ENCODE measurements at places on chromosomes 12 and 14. TPM values are rescaled to one million over a fixed set of nuclear protein-coding genes. Genes with fewer than 3 reads are reported as not detected.
A peak's percentile ranks its signal among the peaks of the same experiment; 100 is the strongest.

GRCh38 chr12:92696216-92696615 is 6.6 kb upstream of the PLEKHG7 start:
- DNase-seq = no peak

Gene METTL3
- 57.9 TPM for polyA plus RNA-seq

Gene MMP17
- 8.3 TPM for polyA plus RNA-seq

Gene NRIP2
- 4.2 TPM for polyA plus RNA-seq

Gene ZNF384
- polyA plus RNA-seq = 86.3 TPM

Gene DAO
- not detected for polyA plus RNA-seq

- no peak for DNase-seq
These were observed 13.8 kb downstream of the ASCL1 start for GRCh38 chr12:102971227-102971626.

DNA sequence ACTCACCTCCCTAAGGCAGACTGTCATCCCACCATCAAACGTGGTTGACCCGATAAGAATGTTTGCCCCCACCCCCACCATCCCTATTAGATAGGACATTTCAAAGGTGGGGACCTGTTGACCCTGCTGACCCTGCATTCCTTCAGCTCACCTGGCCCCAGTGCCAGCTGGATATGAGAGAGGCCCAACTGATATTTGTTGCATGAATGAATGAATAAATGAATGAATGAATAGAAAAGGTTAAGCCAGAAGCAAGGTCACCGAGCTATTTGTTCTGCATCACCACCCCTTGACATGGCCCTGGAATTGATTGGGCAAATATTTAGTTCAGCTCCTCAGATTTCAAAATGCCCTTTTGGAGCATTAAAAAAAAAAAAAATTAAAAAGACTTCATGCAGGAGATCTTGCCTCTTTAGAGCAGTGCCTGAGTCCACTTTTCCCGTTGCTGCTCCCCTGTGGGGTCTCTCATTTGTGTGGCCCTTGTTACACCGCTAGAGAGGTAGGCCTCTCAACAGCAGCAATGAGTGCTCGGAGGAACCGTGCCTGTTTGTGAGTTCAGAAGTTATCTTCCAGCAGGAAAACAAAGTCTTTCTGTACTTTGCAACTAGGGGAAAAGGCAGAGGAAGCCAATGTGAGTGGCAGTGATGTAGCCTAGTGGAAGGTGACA is 8.5 kb upstream of the SERPINA5 start:
- DNase-seq = peak; percentile 39

DNA sequence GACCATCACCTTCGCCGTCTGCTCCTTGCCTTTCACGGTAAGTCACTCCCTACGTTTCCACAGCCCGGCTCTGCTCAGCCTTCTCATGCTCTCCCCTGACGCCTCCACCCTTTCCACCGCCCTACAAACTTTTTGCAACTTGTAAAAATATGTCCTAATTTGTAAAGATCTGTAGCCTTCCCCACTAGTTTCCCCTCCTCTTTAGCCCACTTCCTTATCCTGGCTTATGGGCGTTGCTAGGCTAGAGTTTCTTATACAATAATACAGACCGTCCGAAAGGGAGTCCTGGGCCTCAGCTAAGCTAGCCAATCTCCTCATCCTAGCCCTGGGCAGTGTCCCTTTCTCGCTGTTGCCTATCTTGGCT is 1.2 kb downstream of the PTGER2 start:
- no peak for DNase-seq

- peak; percentile 92 for DNase-seq
These were observed 49.1 kb downstream of the NCOR2 start for GRCh38 chr12:124518051-124518932.

GRCh38 chr12:21476949-21477348 is 24.5 kb downstream of the RECQL start:
- DNase-seq = no peak

DNA sequence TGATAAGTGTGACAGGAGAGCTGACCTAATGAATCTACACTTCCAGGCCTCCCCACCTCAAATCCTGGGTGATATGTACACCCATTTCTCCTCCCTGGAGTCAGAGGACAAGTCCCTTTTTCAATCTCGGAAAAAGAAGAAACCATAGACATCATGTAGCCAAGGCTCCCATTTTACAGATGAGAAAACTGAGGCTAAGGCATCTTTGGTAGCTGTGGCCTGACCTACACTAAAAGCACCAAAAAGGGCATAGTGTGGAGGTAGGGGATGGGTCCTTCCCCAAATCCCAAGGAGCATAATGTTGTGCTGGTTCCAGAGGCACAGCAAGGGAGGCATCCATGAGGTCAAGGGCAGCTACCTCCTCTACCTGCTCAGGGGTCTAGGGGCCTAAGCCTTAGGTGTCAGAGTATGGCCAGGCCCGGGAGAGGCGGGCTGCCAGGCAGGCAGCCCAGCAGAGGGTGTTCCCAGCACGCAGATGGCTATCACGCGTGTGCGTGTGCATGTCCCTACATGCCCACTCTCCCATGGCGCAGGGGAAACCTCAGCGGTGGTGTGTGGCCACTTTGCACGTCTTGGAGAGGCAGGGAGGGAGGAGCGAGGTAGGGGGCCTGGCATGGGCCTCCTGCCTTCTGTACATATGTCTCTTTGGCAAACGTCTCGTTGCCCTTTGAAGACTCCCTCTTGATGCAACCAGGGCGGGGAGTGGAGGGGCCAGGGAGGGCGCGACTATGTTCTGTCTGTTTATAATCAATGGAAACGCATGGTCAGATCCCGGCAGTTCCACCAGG is 2.5 kb downstream of the PGF start:
- DNase-seq = no peak

GRCh38 chr14:38605193-38606114 is 349.6 kb upstream of the CLEC14A start:
- DNase-seq = no peak

DNA sequence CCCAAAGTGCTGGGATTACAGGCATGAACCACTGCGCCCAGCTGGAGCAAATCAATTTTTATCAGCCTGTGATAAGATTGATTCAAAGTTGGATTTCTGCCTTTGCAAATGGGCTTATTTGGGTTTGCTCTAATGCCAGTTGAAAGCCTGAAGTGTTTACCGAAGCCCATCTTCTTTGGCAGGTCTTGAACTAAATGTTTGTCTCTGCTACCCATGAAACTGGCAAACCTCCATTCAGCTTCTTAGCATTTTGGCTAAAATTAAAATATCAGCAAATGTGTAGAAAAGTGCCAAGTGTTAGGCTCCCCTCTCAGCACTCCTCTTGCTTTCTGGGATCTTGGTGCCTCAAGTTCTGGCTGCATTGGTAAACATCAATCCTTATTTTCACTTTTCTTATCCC is 61.5 kb downstream of the MGAT4C start:
- no peak for DNase-seq

Gene OTOGL
- 0.22 TPM for polyA plus RNA-seq

DNA sequence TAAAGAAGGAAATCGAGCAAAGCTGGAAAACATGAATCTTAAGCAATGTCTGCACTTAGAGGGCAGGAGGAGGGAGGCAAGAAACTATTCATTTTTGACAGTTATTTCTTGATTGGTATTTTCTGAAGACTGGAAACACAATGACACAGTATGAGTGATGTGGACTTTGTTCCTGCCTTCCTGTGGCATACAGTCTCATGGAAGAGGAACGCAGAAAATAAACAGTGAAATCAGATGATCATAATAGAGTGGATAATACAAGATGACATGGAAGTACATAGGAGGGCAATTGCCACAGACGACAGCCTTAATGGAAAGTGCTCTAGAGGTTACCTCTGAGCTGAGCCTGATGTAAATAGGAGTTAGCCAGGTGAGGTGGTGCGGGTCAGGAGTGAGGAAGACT is 140.4 kb upstream of the MAX start:
- peak; percentile 74 for DNase-seq

Gene GUCY2C
- polyA plus RNA-seq = 126 TPM

GRCh38 chr12:9779209-9779608 is 18.5 kb upstream of the CD69 start:
- no peak for DNase-seq

Gene KERA
- polyA plus RNA-seq = 0.22 TPM

GRCh38 chr14:52286661-52287649 is 19.5 kb downstream of the PTGDR start:
- no peak for DNase-seq

- DNase-seq = no peak
These were observed 1.6 kb upstream of the FMNL3 start for GRCh38 chr12:49708851-49709250.

- DNase-seq = peak; percentile 37
These were observed 22.9 kb downstream of the PROX2 start for GRCh38 chr14:74852922-74853530.

- peak; percentile 52 for DNase-seq
These were observed 24.3 kb upstream of the RCOR1 start for GRCh38 chr14:102568115-102568614.

Gene ADCY4
- 10.5 TPM for polyA plus RNA-seq

Gene CHMP4A
- polyA plus RNA-seq = 92.5 TPM

DNA sequence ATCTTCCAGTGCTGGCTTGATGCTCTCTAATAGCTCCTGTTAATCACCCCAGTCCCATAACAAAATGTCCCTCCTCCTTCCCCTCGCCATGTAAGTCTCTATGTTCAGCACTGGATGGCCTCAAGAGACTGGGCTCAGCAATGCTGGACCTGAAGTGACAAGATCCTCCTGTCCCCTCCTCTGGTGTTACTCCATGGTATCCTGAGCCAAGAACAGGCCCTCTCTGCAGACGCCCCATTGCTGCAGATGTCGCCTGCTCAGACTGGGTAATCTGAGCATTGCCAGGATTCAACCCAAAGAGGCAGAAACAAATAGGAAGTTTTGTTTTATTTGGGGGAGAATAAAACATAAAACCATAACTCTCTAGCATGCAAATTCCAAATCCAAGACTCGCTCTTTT is 149.7 kb downstream of the NTF3 start:
- DNase-seq = no peak

GRCh38 chr12:76621582-76622024 is 62.0 kb upstream of the OSBPL8 start:
- peak; percentile 83 for DNase-seq

GRCh38 chr12:27828196-27828595 is 48.2 kb upstream of the MANSC4 start:
- no peak for DNase-seq

Gene MGAT4C
- 0.43 TPM for polyA plus RNA-seq

- no peak for DNase-seq
These were observed 4.1 kb downstream of the TMEM121 start for GRCh38 chr14:105530285-105531087.

Gene TAS2R42
- polyA plus RNA-seq = 0.06 TPM

DNA sequence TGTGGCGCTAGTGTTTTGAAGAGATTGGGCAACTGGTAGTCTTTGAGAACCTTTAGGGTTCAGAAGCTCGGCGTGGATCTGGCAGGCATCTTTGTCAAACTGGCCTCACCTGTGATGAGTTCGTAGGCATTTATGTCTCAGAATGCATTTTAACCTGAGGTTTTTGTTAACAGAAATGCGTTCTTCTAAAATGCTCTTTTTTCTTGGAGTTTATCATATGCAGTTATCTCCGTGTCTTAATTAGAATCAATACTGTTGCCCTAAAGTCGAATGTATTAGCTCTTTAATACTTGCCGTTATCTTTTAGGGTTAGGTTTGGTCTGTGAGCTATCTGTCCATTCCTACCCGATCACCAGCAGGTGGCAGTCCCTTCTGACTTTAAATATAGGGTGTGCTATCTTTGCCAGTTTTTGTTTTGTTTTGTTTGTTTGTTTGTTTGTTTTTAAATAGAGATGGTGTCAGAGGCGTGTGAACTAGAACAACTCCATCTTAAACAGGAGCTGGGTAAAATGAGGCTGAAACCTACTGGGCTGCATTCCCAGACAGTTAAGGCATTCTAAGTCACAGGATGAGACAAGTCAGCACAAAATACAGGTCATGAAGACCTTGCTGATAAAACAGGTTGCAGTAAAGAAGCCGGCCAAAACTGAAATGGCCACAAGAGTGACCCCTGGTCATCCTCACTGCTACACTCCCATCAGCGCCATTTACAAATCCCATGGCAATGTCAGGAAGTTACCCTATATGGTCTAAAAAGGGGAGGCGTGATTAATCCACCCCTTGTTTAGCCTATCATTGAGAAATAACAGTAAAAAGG is 1.4 kb downstream of the ATF1 start:
- peak; percentile 23 for DNase-seq

GRCh38 chr12:3493043-3493858 is 2.2 kb downstream of the PRMT8 start:
- no peak for DNase-seq

DNA sequence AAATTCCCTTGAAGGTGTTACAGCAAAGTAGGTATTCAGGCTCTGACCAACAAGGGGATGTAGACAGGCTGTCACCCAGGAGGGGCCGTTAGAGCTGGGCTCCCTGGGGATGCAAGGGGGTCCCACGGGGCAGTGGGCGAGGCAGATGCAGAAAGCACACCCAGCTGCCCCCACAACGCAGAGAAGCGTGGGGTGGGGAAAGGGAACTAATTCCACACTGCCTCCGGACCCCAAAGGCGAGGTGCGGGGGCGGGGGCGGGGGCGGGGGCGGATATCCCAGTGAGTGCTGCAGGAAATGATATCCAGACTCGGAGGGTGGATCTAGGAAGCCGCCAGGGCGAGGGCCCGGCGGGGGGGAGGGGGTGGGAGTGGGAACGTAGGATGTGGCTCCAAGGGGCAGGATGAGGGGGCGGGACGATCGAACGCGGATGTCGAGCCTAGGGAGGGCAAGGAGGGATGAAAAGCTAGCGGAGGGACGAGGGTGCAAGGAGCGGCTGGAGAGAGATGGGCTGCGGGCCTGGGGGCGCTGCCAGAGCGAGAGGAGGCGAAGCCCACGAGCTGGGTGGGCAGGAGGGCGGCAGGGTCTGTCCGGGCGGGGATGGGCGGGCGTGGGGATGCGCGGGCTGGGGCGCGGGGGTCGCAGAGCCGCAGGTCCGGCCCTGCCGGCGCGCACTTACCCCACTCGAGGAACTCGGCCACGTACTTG is 874 bp downstream of the CDC42BPB start:
- DNase-seq = peak; percentile 58

DNA sequence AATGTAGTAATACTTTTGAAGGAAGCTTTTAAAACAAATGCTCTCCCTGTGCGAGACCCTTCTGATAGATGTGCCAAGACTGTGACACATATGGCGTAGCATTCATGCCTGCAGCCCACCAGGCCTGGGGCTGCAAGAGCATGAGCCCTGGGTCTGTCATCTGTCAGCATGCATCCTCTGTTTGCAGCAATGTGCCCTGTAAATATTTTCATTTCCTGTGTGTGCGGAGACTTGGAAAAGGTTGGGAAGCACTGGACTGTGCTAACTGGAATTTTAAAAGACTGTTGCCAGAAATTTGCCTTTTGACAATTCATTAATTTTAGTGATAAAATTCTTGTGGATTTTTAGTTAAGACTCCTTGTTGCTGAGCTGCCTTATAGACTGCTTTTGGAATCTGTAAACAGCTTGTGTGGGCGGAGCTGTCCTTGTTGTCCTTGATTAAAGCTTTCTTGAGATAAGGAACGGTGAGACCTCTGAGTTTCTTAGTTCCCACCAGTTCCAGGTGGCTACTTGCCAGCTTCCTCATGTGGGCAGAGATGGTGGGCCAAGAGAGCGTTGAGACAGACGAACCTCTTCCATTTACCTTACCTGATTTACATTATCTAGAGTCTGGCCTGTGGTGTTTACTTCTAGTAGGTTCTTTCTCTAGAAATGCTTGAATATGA is 23.4 kb downstream of the MARK3 start:
- no peak for DNase-seq

- no peak for DNase-seq
These were observed 10.8 kb downstream of the TMEM52B start for GRCh38 chr12:10189653-10190052.

GRCh38 chr12:19222558-19222957 is 93.0 kb downstream of the PLEKHA5 start:
- no peak for DNase-seq

All from large intestine (tissue), 12 donors.